ENCODE measurements at places on chromosomes 12 and 14. TPM values are rescaled to one million over a fixed set of nuclear protein-coding genes. Genes with fewer than 3 reads are reported as not detected.
A peak's percentile ranks its signal among the peaks of the same experiment; 100 is the strongest.

GRCh38 chr14:102629808-102630350, 37.4 kb downstream of the RCOR1 start:
- no peak for DNase-seq

GRCh38 chr12:123035841-123036240, 55.4 kb downstream of the ARL6IP4 start:
- DNase-seq = no peak

DNA sequence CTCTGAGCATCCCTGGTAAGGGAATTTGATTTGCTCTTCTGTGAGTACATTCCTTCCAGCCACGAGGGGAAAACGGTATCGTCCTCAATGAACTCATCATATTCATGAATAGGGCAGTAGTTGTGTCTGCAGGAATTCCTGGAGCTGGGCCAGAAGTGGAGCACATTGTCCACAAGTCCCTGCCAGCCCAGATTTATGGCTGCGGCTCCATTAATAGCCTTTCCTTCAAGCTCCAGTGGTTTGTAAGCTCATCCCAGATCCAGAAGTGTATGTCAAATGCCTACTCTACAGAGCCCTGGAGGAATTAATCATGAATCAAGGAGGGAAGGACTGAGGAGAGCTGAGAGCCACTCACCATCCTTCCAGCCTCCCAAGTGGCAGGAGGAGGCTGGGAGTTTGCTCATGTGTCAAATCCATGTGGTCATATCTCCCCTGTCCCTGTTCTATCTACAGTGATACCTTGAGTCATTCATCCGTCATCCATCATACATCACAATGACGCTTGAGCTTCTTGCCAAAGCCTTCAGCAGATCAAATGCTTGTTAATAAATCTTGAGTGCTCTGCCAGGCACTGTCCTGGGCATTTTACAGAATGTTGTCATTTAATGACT, 65.5 kb downstream of the SVOP start:
- no peak for DNase-seq

DNA sequence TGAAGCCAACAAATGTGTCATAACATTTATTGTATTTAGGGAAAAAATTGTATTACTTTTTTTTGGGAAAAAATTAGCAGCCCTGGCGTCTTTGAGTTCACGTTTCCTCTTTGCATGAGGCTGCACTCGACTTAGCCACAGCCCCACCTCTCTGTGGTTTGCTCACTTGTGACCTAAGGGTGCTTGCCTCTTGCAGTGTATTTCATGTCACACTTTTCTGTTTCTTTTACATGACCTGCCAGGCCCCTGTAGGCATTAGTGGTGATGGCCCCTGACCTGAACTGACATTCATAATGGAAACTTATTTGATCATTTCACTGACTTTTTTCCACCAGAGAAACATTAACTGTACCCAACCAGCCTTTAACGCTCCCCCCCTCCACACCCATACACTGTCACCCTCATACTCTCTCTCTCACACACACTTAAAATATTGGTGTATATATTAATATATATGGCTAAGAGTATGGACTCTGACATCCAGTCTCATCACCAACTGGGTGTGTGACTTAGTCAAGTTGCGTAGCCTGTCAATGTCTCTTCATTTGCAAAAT, 122.9 kb downstream of the PRKCH start:
- DNase-seq = no peak

DNA sequence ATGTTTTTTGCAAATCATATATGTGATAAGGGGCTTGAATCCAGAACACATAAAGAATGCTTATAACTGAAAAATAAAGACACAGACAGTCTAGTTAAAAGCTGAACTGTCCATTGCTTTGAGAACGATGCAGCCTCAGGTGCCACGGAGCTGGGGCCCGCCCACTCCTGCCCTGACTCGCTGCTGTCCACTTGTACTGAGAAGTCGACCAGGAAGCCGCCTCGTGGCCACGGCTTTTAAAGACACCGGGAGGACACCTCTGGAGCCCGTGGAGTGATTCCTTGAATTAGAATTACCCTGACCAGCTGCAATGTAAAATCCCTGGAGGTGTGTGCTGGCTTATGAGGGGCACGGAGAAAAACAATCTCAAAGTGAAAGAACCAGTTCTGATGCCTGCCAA, 23.9 kb upstream of the TEX22 start:
- no peak for DNase-seq

DNA sequence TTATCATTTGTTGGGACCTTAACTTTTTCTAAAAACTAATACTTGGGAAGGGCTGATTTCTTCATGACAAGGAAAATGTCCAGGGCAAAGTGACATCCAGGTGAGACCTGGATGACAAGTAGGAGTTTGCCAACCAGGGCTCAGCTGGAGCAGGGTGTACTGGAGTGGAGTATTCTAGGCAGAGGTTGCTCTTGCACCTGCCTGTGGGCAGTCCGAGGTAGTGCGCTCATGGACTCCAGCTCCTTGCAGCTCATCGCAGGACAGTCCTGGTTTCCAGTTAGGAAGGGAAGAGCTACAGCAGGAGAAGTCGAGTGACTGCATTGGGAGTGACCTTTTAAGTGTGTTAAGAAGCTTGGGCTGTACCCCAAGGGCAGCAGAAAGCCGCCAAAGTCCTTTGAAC, 175.9 kb downstream of the PELI2 start:
- DNase-seq = no peak

- no peak for DNase-seq
Observed at GRCh38 chr14:21734457-21735074, 60.9 kb upstream of the OR4E1 start.

GRCh38 chr14:36515896-36516718, 3.9 kb downstream of the NKX2-1 start:
- DNase-seq = no peak

DNA sequence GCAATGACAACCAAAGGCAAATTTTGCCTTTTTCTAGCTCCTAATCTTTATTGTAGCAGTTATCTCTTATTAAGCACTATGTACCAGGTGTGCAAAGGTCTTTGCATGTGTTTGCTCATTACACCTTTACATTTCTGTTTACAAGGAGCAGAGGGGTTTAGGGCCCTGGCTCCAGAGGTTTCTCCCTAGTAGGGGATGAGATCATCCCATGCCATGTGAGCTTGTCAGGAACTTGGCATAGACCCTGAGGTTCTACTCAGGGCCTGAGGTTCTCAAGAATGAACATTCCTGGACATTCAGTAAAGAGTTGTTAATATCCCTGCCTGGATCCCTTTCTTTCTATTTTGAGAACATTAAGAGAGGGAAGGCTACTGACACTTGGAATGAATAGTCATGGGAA, 292.0 kb downstream of the RPAP3 start:
- DNase-seq = no peak

DNA sequence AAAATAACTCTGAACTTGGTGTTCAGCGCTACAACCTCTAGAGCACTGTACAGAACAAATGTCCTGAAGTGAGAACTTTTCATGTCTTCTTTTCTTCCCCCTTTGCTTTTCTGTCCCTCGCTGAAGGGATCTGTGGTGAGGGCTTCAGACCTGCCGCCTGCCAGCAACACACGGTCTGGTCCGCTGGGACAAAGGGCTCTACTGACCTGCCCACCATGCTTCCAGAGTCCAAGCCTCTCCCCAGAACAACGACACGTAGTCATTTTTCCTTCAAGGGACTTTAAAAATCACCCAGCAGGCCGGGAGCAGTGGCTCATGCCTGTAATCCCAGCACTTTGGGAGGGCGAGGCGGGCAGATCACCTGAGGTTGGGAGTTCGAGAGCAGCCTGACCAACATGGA, 140.4 kb downstream of the EFCAB11 start:
- no peak for DNase-seq

- DNase-seq = no peak
Observed at GRCh38 chr12:34406996-34407300, 384.7 kb downstream of the ALG10 start.

GRCh38 chr12:132523576-132524331, 33.8 kb downstream of the FBRSL1 start:
- DNase-seq = peak; percentile 46

DNA sequence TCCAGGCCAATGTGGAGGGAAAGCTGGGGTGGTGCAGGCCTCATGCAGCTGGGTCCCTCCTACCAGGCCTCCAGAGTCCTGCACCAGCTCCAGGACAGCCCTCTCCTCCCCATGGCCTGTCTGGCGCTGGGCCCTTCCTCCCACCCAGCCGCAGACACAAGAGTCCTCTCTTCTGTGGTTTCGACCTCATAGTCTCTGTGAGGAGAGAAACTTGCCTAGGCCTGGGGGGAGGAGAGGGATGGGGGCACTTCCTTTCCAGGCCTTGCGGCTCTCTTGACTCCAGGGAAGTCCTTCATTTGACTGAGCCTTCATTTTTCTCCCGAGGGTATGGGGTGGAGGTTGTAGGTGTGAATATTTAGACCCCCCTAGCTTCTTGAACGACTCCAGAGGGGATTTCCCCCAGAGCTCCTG, 2.3 kb downstream of the MMP14 start:
- DNase-seq = no peak

GRCh38 chr12:68207276-68207675, 18.3 kb downstream of the IL26 start:
- no peak for DNase-seq

- DNase-seq = no peak
Observed at GRCh38 chr14:21102521-21103410, 1.9 kb downstream of the TMEM253 start.

GRCh38 chr12:132056951-132057350, 87.2 kb downstream of the DDX51 start:
- no peak for DNase-seq

- DNase-seq = no peak
Observed at GRCh38 chr14:94816113-94816512, 46.2 kb upstream of the GSC start.

- no peak for DNase-seq
Observed at GRCh38 chr14:103402695-103403094, 17.5 kb downstream of the MARK3 start.

- DNase-seq = no peak
Observed at GRCh38 chr12:95767703-95768102, 22.9 kb downstream of the NTN4 start.

GRCh38 chr12:2944401-2945047, 14.7 kb upstream of the TEAD4 start:
- no peak for DNase-seq

DNA sequence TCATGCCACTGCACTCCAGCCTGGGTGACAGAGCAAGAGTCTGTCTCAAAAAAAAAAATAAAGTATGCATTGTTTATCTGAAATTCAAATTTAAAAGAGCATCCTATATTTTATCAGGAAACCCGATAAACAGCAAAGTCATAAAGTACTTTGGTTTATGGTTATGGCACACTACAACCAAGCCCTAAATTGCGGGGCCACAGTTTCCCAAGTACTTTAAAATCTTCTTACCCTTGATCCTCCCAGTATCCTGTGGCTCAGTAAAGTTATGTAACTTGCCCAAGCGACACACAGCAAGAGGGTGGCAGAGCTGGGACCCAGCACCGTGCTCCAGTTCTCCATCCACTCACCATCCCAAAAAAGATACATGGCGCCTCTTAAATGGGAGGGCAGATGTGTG, 35.2 kb downstream of the KSR2 start:
- DNase-seq = no peak

- no peak for DNase-seq
Observed at GRCh38 chr14:104447750-104448149, 131.8 kb upstream of the C14orf180 start.

GRCh38 chr14:32724867-32725471, 213.7 kb upstream of the NPAS3 start:
- DNase-seq = no peak

DNA sequence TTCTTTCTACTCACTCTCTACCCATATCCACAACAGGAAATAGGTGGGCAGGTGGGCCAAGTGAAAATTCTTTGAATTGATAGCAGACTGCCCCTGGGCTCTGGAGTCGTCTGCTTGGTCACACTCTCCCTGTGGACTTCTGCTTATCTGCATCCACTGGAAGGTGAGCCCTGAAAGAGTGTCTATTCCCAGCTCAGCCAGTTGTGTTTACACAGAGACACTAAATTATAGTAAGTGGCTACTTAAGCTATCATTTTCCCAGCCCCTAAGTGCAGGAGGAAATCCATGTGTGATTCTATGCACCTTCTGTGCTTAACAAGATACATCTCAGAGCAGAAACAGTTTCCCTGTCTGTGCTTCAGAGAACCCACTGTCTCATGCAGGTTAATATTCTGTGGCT, 338.4 kb downstream of the FUT8 start:
- no peak for DNase-seq

GRCh38 chr12:54306925-54307741, 6.3 kb upstream of the NFE2 start:
- DNase-seq = peak; percentile 35

DNA sequence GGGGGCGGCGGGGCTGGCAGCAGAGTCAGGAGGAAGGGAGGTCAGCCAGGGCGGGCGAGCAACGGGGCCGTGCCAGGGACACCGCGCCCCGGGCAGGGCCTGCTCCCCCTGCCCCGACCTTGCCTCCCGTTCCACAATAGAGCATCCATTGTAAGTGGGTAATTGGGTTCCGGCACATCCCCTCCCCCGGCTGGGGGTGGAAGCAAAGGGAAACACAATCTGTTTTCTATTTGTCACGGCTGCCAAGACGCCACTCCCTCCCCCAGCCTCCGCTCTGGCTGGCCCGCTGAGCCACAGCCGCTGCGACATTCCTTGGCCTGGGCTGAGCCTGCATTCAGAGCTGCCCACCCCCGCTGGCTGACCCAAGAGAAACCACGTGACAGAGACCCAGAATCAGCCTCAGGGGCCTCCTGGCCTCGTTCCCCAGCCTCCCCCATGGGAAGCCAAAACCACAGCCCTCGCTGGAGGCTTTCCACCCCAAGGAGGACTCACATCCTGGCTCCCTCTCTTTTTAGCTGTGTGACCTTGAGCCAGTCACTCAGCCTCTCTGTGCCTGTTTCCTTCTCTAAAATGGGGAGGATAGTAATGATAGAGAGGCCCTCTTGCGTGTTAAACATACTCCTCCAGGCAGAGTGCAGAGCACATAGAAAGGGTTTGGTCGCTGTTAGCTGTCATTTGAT, 117.6 kb downstream of the SCARB1 start:
- peak; percentile 94 for DNase-seq

The CRACR2A gene
- polyA plus RNA-seq = 3.6 TPM

The ACSM4 gene
- not detected for polyA plus RNA-seq

The BMAL2 gene
- polyA plus RNA-seq = 4.6 TPM

The AQP2 gene
- 0.11 TPM for polyA plus RNA-seq

The KRT73 gene
- 0.19 TPM for polyA plus RNA-seq

The NGB gene
- not detected for polyA plus RNA-seq

The POU6F1 gene
- 17.4 TPM for polyA plus RNA-seq

The FLVCR2 gene
- polyA plus RNA-seq = 4.8 TPM

The FAM90A1 gene
- polyA plus RNA-seq = 3.8 TPM

The IL26 gene
- not detected for polyA plus RNA-seq

The OR10A7 gene
- not detected for polyA plus RNA-seq

The CLEC4E gene
- 0.28 TPM for polyA plus RNA-seq

The C14orf39 gene
- 2.6 TPM for polyA plus RNA-seq

The KLRD1 gene
- polyA plus RNA-seq = 2.2 TPM

The TMBIM4 gene
- 117 TPM for polyA plus RNA-seq

The NPFF gene
- not detected for polyA plus RNA-seq

The PPP4R3A gene
- polyA plus RNA-seq = 118 TPM

Data from right lung (tissue), 10 donors.